Activated T-cell treated with anti-CD3 and anti-CD28 coated beads, Interleukin-2, amount 50 U/mL, for 72 hours (primary cell): ENCODE measurements at places on chromosomes 6 and 20. TPM values are rescaled to one million over a fixed set of nuclear protein-coding genes. Genes with fewer than 3 reads are reported as not detected.

PRPH2 gene
- not detected for total RNA-seq

HLA-DRB5 gene
- total RNA-seq = not detected

MTFR2 gene
- total RNA-seq = 29.4 TPM

- H3K4me1 ChIP-seq = no peaks in the 10 kb centered on the region
- DNase-seq = no peak
- H3K27ac ChIP-seq = no peak overlapping the region
- H3K27me3 ChIP-seq = peaks cover 49% of the 10 kb centered on the region
Observed at GRCh38 chr20:5315807-5316187, 957 bp downstream of the PROKR2 start.

DNA sequence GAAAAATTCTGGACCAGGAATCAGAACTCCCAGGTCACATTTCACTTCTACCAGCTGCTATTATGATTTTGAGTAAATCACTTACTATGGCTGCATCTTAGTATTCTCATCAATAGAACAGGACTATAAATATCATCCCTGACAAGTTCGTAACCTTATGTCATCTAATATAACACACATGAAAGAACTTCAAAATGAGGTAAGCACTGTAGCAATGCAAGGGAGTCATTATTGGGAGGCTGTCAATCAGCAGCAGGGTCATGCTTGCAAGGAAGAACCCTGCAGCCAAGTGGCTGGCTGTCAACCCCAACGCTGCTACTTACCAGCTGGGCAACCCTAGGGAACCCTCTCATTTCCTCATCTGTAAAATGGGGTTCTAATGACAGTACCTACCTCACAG is 123.3 kb upstream of the B3GAT2 start:
- no peaks in the 10 kb centered on the region for H3K4me1 ChIP-seq
- H3K27ac ChIP-seq = no peak overlapping the region
- no peak overlapping the region for H3K4me3 ChIP-seq
- no peaks in the 10 kb centered on the region for H3K27me3 ChIP-seq
- peaks cover 3% of the 10 kb centered on the region for H3K36me3 ChIP-seq

DNA sequence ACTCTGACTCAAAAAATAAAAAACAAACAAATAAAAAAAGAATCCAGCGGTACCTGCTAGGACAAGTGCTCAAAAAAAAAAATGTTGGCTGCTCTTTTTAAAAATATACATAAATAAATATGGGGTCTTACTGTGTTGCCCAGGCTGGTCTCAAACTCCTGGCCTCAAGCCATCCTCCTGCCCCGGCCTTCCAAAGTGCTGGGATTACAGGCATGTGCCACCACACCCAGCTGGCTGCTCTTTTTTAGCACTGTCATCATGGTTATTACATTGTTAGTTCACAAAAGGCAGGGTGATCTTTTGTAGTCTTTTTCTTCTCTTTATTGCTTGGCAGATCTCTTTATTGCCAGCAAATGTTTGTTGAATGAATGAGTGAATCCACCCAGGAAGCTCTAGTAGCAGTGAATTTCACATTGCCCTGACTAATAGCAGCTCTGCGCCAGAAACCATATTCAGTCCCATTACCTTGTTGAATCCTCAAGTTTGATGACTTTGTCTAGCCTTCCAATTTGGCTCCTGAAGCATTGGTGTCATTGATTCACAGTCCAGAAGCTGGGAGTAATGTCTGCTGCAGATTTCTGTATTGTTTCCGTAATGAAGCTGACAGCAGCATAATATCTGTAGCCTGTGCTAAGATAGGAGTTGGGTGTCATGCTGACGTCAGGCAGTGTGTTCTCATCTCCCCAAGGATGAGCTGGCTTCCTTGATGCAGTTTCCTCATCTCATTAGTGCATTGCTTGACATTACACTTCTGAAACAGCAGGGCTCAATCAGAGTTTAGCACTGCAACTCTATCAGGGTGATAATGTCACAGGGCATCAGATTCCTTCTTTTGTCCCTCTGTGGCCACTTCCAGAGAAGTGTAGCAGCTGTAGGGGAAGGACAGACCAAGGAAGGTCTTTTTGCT is 84.9 kb upstream of the TGM3 start:
- H3K27ac ChIP-seq = no peak overlapping the region
- no peaks in the 10 kb centered on the region for H3K4me1 ChIP-seq
- H3K27me3 ChIP-seq = no peaks in the 10 kb centered on the region
- no peak for DNase-seq
